Mammary epithelial cell (primary cell): ENCODE measurements at places on chromosomes 1 and 21. TPM values are rescaled to one million over a fixed set of nuclear protein-coding genes. Genes with fewer than 3 reads are reported as not detected.

LRRC8D gene
- 34.5 and 39.5 TPM in 2 replicates for total RNA-seq

F5 gene
- total RNA-seq = not detected

PRAMEF6 gene
- total RNA-seq = not detected

TMEM269 gene
- 0.16 and 0.48 TPM in 2 replicates for total RNA-seq

LRRC40 gene
- total RNA-seq = 20.7 TPM
